ENCODE measurements at places on chromosomes 6 and 20. TPM values are rescaled to one million over a fixed set of nuclear protein-coding genes. Genes with fewer than 3 reads are reported as not detected.

ASIP gene
- total RNA-seq, result not detected

GRCh38 chr20:13262671-13263360 lies 41.7 kb downstream of the ISM1 start:
- DNase-seq, result no peak

DNA sequence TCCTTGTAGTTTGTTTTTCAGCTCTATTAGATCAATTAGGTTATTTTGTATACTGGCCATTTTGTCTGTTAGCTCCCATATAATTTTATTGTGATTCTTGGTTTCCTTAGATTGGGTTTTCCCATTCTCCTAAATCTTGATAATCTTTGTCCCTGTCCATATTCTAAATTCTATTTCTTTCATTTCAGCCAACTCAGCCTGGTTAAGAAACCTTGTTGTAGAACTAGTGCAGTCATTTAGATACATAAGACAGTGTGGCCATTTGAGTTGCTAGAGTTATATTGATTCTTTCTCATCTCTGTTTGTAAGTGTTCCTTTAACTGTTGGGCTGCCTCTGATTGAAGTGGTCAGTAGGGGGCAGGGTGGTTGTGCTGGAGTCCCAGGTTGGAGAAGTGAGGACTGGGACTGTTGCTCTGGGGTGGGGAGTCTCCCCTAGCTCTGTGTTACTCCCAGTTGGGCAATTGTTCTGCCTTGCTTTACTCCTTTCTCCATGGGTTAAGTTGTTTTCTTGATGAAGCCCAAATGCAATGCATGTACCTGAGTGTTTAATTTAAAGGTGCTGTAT lies 98.8 kb upstream of the NRN1 start:
- DNase-seq, result no peak

GRCh38 chr6:52262620-52263344 lies 18.5 kb upstream of the IL17F start:
- DNase-seq, result no peak

DNA sequence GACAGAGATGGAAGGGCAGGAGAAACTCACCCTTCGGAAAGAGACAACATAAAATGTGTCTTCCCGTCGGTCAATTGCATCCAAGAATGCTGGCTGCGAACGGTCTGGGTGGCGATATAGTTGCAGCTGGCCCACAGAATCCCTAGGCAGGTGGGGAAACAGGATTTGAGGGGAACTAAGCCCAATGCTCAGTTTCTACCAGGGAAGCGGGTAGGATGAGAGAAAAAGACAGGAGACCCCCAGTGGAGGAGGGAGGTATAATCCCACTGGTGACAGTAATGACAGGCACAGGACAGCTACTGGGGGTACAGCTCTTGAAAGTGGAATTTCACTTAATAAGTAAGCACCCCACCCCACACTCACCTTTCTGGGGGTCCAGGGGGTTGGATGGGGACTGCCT lies 7.5 kb upstream of the TNXB start:
- no peak for DNase-seq

DNA sequence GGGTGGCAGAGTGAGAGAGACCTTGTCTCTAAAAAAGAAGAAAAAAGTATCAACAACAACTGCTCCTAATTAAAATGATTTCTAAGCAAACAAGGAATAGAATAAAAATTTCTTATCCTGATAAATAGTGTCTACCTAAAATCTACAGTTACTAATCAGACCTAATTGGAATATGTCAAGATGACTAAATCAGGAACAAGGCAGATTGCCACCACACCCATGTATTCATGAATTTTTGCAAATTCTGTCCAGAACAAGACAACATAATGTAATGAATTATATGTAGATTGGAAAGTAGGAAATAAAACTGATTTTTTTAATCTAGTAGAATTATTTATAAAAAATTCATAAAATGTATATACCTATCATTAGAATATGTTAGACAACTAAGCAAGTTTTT lies 339.8 kb downstream of the NKAIN2 start:
- no peak for DNase-seq

MYO6 gene
- total RNA-seq, result 50.1 TPM

DNA sequence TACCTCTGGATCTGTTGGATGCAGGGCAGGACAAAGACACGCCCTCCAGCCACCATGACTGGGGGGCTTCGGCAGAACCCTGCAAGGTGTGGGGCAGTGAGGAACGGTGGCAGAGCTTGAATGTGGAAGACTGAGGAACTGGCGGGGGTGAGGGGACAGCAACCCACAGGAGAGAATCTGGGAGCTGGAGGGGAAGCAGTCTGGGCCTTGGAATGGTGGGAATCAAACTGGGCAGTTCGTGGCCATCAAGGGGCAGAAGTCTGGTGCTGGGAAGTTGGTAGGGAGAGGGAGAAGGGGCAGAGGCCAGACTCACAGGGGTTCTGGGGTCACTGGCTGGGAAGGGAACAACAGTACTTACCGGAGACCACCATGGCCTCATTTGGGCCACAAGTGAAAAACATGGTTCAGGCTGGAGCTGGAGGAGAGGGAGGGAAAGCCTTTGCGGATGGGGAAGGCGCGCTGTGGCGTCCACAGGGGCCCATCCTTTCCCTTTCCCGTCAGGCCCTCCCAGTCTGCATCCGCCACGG lies 635 bp downstream of the FLOT1 start:
- no peak for DNase-seq

DNA sequence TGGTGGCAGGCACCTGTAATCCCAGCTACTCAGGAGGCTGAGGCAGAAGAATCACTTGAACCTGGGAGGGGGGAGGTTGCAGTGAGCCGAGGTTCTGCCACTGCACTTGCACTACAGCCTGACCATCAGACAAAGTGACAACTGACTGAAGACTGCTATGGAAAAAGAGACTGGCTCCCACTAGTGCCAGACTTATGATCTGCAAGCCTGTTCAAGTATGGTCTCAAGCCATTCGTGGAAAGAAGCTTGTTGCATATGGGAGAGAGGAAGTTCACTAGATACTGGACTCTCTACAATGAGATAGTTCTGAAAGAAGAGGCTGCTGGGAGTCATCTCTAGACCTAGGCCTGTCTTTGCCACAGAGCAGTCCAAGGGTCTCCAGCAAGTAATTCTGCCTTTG lies 26.7 kb downstream of the MDN1 start:
- DNase-seq, result no peak

DNA sequence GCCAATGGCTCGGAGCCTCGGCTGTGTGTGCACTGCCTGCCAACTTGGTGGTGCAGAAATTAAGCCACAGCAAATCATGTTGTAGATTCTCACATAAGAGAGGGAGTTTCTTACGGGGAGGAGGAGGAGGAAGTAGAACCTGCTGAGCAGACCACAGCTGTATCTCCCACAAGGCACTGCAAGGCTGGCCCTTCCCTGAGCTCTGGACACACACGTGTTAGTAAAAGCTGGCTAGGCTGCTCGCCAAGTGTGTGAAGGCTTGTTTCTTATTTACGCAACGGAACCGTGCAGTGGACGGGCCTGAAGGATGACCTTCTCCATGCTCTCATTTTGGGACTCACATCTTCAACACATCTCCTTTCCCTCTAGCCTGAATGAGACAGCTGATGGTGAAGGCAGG lies 15.7 kb upstream of the QKI start:
- no peak for DNase-seq

GRCh38 chr6:21392177-21392576 lies 201.4 kb upstream of the SOX4 start:
- DNase-seq, result no peak

DNA sequence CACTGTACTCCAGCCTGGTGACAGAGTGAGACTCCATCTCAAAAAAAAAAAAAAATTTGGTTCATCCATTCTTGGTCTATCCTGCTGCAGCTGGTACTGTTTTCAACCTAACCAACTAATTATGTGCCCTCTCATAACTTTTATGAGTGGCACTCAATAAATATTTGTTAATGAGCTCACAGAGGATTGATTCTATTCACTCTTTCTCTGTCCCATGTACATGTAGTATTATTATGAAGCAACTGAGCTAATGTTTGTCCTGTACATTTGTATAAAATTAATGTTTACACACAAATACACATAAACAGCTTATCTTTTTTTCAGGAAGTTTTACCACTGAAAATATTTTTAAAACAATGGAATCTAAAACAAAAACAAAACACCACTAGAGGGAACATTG lies 10.1 kb downstream of the RIPOR2 start:
- DNase-seq, result no peak

APCDD1L gene
- 0.46 TPM for total RNA-seq

CCDC170 gene
- 0.32 TPM for total RNA-seq

ADGRF4 gene
- total RNA-seq, result 0.23 TPM

GRCh38 chr6:167493976-167494697 lies 169.3 kb downstream of the TTLL2 start:
- no peak for DNase-seq

DNA sequence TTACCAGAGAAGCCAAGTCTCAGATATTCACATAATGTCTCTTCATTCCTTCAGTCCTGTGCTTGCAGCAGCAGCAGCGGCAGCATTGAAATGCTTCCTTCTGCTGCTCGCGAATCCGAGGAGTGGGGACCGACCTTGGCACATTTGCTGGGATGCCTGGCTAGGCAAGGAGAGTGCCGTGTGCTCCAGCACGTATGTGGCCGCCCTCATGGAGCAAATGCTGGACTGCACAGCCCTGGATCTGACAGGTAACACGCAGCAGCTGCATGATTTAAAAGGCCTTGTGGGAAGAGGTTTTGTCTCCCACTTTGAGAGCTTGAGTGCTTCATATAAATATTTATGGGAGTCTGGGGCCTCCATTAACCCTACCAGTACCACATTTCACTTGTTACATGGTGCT lies 9.9 kb downstream of the MAFB start:
- DNase-seq, result no peak

WFDC10B gene
- total RNA-seq, result not detected

- no peak for DNase-seq
Measured at GRCh38 chr20:43681468-43681942, 14.6 kb downstream of the MYBL2 start.

DNA sequence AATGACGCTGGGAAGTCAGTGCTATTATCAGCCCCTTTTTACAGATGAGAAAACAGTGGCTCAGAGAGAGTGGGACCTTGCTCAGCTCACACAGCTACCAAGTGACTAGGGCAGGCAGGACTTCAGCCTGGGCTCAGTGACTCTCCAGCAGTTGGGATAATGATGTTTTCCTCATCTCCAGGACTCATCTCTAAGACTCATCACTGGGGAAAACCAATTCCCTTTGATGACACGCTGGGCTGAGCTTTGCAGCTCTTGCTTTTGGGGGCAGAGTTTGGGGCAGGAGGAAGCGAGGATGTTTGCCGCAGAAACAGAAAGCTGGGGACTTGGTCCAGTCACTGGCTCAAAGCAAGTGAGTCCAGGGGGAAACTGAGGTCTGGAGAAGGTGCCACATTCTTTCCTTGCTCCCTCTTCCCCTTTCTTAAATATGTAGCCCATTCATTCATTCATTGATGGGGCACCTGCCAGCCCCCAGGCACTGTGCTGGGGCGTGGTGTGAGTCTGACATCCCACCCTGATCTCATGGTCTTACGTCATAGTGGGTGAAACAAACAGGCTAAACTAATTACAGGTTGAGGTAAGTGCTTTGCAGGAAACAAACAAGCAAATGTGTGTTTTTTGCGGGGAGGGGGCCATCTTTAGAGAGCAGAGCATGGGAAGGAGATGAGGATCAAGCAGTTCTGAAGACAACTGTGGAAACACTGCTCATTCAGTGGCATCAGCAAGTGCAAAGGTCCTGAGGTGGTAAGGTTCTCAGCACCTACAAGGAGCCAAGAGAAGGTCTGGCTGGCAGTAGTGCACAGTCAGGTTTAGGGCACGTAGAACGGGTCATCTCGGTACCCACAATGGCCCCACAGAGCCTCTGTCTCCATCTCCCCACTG lies 74.4 kb upstream of the PMEPA1 start:
- no peak for DNase-seq
